Glutamatergic neuron (in vitro differentiated cells): ENCODE measurements at places on chromosomes 5 and 9.
A peak's percentile ranks its signal among the peaks of the same experiment; 100 is the strongest.

GRCh38 chr5:10220248-10220647 is 29.4 kb downstream of the ATPSCKMT start:
- no peak for DNase-seq

DNA sequence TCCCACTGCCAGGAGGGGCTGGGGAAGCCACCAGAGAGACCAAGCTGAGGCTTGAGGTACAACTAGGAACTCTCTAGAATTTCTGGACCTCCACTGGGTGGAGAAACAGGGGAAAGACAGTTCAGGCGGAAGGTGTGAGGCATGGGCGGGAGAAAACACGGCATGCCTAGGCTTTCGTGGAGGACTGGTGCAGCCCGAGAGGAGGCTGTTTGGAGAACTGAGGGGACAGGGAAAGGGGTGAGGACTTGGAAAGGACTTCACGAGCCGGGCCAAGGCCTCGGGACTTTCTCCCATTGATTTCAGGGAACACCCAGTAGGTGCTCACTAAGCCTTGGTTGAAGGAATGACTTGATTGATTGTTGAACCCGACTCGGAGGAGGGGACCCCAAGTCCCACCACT is 9.5 kb upstream of the ADGRD2 start:
- DNase-seq = no peak

GRCh38 chr9:137545123-137545522 is 5.1 kb downstream of the PNPLA7 start:
- no peak for DNase-seq

GRCh38 chr9:106682420-106682819 is 180.5 kb upstream of the ZNF462 start:
- DNase-seq = no peak

DNA sequence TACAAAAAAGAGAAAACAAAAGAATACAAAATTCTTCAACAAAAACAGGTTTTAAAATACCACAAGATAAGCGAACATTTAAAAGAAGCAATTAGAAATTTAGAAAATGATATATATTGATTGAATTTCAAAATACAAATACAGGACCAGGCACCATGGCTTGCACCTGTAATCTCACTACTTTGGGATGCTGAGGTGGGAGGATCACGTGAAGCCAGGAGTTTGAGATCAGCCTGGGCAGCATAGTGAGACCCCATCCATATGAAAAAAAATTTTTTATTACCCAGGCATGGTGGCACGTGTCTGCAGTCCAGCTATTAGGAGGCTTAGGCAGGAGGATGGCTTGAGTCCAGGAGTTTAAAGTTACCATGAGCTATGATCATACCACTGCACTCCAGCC is 109.9 kb upstream of the SLC30A5 start:
- DNase-seq = no peak

GRCh38 chr5:174402222-174402812 is 322.1 kb upstream of the MSX2 start:
- no peak for DNase-seq

DNA sequence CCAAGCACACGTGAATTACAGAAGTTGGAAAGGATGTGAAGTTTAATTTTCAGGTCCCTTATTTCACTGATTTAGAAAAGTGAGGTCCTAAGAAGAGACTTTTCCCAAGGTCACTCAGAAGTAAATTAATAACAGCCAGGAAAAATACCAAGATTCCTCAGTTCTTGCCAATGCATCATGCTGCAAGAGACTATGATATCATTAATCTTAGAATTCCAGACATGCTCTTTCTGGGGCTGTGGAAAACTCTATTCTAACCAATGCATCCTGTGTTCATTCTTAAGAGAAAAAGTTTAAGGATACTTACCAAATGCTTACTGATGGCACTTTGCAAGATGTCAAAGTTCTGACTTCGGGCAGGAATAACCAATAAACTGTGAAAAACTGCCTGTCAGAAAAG is 42.8 kb downstream of the TEX10 start:
- no peak for DNase-seq

DNA sequence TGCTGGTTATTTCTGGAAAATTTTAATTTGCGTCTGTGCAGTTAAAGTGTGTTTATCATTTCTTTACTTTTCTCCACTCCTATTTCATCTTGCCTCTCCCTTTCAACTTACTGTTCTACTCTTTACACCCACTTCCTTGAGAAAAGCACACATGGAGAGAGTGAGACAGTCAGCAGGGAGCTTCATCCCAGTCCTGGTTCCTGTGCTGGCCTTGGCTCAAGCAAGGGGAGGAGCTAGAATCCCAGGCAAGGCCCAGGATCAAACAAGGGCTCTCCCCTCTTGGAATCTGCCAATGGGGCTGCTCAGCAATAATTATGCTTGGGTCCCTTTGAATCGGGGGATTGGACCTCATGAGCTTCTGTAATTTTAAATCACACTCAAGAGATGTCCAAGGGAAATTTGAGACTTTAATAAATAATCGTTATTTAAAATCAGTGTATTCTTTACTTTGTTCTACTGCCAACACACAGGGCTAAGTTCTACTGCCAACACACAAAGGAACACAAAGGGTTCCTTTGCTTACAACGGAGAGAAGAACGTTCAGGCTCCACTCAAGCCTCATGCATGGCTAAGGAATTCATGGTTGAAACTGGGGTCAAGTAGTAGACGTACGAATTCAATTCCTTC is 439.3 kb upstream of the DAB2 start:
- DNase-seq = no peak

DNA sequence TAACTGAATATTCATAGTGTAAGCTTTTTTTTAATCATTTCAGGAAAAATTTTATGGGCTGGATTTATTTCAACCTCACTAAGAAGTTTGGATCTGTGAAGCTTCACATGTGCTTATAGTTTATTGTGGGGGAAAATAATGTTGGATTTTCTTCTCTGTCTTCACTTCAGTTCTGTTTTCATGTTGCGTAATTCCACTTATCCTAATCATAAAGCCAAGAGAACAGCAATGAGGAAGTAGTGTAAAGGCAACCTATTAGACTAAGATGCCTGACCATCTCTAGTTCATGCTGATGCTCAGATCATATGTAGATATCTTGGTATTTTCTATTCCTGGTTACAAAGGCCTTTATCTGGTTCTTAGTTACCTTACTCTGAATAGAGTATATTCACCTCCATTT is 50.0 kb downstream of the CD180 start:
- DNase-seq = no peak

DNA sequence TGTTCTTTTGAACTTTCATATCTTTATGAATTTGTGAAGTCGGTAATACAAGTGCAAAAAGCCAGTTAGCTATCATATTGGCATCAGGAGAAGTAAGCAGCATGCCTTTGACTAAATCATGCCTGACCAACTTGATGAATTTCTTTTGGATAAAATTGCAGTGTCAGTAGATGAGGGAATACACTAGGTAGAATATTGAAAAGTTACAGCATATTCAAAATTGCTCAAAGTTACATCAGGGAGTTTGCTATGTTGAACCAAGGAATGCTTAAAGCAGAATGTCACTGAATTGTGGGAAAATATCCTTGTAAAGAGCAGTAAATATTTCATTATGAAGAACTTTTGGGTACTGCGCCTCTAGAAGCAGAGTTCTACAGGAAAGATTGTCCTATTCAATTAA is 87.1 kb upstream of the TLX3 start:
- no peak for DNase-seq

DNA sequence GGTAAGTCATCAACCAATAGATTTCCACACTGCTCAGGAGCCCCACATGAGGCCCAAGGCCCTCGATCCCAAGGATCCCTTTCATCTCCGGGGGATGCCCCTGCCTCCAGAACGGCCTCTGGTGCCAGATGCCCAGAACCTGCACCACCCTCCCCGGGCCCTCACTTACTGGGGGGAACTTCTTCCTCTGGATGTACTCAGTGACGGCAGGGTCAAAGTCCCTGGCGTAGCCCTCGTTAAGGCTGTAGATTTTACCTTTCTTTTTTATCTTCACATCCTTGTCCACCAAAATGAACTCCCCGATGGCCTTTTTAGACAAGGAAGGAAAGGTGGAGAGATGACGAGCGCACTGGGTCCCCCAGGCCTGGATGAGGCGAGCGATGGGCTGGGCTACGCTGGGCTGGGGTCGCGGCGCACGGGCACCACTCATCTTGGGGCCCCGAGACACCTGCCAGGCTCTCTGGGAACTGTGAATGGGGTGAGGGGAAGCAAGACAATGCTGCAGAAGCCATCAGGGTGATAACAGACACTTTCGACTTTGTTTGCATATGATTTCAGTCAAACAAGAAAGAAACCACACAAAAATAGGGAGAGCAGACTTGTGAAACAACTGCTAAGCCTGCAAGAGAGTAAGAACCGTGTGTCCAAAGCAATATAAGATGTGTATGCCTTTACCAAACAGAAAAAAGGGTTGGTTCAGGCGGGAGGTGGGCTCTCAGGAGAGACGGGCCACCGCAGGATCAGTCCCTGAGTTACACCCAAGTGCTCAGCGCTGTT is 13.2 kb upstream of the FBP2 start:
- no peak for DNase-seq

DNA sequence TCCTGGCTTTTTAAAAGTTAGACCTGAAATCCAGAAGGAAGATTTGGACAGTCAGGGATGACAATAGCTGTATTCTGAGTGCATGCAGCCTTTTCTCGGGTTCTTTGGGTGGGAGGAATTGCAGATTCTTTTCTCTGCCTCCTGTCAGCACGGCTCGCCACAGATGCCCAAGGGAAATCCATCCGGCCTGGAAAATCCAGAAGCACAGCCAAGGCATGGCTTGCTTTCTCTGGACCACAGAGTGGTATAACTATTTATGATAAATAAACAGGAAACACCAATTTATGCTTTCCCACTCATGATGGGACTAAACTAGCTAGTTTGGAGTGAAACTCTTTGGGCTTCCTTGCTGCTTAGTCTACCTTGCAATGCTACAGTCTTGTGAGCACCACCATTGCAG is 59.1 kb downstream of the C9orf152 start:
- peak; percentile 55 for DNase-seq

DNA sequence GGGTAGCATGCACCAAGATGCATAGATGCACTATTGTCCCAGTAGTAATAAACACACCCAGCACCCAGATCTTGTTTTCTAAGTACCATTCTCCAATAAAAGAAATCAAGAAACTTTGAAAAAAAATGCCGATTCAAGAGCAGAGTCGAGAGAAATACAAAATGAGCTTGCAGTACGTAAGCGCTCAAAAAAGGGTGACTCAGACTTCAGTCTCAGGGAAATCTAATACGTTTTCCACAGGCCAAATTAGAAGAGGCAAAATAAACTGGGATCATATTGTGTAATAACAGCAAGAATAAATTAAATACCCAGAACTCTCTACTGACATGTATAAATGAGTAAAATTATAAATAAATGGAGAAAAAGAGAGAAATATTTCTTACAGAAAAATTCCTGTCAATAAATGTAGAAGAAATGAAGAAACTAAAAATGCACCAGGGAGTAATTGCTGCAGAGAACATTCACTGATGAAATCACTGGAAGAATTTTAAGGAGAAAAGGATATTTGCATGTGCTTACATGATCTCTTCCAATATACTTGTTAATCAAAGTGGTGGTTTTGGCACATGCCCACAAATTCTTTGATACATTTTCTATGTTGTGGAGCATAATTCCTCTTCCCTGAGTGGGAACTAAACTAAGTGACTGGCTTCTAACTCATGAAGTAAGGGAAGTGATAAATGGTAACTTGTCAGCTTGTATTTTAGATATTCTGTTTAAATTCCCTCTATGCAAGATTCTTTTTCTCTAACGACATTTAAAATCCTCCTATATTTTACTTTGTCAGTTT is 567.6 kb upstream of the ADAMTS16 start:
- DNase-seq = no peak

DNA sequence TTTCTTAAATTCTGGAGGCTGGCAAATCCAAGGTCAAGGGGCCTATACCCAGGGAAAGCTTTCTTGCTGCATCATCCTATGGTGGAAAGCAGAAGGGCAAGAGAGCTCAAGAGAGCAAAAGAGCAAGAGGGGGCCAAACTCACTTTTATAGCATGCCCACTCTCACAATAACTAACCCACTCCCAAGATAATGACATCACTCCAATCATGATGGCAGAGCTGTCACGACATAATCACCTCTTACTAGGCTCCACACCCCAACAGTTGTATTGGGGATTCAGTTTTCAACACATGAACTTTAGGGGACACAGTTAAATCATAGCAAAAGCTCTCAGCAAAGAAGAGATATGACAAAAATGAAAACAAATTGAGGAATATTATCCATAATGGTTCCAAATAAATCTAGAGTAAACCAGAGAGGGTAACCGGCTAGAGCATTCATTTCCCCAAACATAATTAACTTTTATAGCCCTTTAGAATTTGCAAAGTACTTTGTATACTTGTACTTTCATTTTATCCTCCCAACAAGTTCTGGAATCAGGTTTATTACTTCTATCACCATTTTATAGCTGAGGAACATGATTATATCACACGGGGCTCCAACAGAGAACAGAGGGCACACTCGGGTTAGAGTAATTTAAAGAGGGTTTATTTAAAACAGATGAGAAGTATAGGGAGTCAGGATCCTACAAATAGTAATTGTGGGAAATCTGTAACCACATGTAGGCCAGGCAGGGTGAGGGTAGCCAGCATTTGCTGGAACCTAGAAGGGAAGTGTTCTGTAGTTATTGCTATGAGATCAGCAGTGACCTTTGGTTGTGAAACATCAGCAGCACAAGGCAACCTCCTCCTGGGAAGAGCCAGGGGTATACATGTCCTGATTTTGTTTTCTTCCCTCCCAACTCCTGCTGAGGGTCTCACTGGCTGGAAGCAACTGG is 7.2 kb upstream of the TARS1 start:
- DNase-seq = no peak

- no peak for DNase-seq
These were observed 30.5 kb upstream of the MSX2 start for GRCh38 chr5:174693697-174694385.

DNA sequence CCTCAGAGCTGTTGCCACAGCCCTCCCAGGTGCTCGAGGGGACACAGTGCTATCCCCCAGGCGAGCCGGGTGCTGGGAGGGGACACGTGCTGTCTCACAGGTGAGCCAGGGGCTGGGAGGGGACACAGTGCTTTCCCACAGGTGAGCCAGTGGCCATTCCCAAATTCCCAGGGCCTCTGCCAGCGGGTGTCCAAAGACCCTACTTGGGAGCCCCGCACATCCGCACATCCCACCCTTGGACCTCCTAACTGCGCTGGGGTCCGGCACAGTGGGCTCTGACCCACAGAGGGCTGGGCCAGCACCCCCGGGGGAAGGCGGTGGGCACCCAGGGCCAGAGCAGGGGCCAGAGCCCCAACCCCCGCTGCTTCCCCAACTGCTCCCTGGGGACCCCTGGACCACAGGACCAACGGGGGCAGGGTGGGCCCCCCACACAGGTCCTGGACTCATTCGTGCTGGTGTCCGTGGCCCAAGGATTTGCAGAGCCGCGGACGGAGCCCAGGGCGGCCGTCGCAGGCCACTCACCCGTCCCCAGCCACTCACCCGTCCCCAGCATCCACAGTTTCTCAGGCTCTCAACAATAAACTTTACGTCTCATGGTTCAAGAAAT is 17.9 kb downstream of the EXD3 start:
- DNase-seq = no peak
